ENCODE measurements at places on chromosomes 4 and X. TPM values are rescaled to one million over a fixed set of nuclear protein-coding genes. Genes with fewer than 3 reads are reported as not detected.

DNA sequence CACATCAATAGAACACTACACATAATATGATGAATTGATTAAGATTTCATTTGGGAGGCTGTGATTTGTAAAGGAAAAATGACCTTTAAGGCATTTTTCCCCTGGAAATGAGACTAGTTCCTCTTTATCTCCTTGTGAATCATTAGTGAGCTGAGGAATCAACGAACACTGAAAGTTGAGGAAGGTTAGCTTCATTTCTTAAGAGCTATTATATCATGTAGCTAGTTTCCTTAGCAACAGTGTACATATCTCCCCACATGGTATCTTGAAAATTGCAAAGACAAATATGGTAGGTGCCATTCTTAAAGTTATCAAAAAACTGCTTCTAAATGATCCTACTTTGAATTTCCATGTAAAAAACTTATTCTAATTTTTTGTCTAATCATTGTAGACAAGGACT lies 127.5 kb upstream of the NRK start:
- DNase-seq = no peak

GRCh38 chr4:1872870-1873269 lies 1.7 kb downstream of the NSD2 start:
- no peak for DNase-seq

The CD38 gene
- 0.90 TPM for polyA plus RNA-seq

GRCh38 chr4:184636897-184637296 lies 12.3 kb downstream of the CASP3 start:
- DNase-seq = no peak

The MAP9 gene
- 30.8 TPM for polyA plus RNA-seq

The TKTL1 gene
- polyA plus RNA-seq = 0.33 TPM

DNA sequence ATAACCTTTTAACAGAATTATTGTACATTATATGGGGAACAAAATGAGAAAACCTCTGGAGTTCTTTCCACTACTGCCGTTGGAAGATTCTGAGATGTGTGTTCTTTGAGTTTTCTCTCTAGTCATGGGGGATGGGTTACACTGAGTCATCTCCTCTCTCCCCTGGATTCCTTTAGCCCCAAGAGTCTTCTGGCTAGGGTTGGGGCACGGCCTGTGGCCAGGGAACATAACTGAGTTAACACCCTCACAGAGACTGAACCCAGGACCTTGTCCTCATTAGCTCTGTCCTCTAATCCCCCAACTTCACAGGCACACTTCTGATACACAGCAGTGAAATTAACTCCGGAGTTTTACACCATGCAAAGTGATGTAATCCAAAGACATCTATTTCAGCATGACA lies 142.3 kb upstream of the F9 start:
- DNase-seq = no peak

The OTC gene
- polyA plus RNA-seq = 0.49 TPM

- DNase-seq = no peak
Observed at GRCh38 chr4:121299367-121299766, 81.5 kb downstream of the QRFPR start.

DNA sequence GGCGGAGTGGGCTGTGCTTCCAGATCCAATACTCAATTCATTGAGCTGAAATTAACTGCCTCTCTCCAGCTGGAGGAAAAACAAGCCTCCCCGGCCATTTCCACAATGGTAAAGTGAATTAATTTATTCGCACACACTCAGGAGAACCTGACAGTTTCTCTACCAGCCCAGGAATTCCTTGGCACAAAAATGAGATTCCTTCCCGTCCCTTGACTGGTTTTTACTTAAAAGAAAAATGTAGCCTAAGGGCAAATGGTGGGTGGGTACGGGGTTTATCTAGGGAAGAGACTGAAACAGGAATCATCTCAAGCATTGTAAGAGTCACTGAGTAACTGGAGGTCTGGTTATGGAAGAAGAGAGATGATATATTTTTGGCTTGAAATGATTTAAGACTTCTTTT lies 102.7 kb downstream of the VCX3A start:
- DNase-seq = no peak

DNA sequence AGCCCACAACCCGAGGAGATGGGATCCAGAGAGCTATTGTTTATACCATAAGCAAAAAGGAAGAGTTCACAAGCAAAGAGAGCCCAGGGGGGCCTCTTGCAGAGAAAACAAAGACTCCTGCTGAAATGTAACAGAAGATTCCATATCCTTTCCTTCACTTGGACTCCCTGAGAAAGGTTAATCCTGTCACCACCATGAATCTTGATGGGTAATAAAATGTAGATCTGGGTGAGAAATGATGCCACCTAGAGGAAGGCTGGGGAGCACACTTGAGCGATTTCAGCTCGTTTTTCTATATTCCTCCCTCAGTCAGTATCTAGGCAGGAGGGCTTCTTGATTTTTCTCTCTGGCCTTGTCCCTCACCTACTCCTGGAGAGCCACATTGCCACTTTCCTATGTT lies 10.2 kb upstream of the KCNE5 start:
- DNase-seq = no peak

DNA sequence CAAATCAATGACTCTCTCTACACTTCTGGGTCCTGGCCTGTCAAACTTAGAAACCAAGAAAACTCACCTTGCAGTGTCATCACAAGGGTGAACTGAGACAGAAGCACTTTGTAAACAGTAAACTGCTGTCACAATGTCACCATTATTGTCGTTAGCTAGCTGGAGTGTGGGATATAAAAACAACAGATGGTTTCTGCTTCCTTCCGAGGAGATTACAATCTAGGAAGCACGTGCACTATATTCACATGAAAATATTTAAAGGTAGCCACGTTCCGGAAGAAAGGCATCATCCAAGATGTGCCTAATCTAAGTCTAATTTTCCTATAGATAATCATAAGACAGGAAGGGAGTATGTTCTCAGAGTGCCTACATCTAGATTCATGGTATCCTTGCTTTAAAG lies 64.7 kb upstream of the ACSL1 start:
- DNase-seq = no peak

- no peak for DNase-seq
Observed at GRCh38 chr4:159002950-159003349, 99.9 kb upstream of the RAPGEF2 start.

DNA sequence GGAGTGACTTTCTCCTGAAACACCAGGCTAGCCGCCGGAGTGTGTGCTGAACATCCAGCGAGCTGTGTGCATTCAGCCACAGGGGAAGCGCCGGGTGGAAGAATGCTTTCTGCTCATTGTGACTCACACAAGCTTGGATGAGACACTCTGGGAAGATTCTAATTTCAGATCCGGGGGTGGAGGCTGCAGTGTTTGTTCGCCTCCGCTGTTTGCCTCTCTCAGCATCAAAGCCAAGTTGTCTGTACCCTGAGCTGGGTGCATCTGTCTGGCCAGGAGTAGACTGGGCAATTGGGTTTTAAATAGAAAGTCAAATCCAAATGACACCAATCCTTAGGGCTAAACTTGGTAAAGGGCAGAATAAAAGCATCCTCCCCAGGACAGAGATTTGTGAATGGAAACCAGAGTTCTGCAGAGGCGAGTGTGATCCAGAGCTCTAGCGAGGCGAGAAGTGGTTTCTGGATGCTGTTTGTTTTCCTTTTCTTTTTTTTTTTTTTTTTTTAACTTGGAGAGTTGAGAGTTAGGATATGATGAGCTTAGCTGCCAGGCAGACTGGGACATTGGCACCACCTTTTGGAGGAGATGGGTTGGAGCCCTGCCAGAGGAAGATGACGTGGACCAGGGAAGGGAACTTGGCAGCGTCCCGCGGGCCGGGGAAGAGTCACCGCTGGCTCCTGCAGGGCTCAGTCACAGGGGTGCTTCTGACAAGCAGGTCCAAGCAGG lies 196.0 kb upstream of the PSAPL1 start:
- no peak for DNase-seq

The TLR8 gene
- 0.27 TPM for polyA plus RNA-seq

DNA sequence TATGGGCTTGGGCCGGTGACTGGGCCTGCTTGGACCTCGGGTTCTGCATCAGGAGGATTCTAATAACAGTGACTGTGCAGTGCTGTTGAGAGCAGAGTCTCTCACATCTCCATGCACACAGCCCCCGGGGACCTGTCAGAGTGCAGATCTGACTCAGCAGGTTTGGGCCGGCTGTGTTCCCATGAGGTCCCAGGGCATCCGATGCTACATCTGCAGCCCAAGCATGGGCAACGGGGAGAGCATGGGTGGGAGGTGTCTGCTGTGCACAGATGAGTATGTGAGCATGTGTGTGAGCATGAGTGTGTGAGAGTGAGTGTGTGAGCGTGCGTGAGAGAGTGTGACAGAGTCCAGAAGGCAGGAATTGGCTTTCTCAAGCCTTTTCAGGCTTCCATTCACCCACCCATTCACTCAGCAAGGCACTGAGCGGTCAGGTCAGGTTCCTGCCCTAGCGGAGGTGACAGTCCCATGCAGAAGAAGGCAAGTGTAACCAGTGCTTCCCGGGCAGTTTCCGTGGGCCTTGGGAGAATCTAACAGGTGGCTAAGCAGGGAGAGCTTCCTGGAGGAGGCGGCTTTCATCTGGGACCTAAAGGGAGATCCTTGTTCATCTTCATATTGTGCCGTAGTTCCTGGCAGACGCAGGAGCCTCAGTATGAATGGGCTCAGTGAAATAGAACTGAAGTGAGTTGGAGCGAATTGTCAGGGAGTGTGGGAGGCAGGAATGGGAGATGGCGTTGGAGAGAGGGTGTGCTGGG lies 62.6 kb downstream of the SORCS2 start:
- no peak for DNase-seq

The RHOXF2B gene
- not detected for polyA plus RNA-seq

GRCh38 chr4:96366632-96367031 lies 526.7 kb downstream of the PDHA2 start:
- no peak for DNase-seq

The TMEM47 gene
- 28.3 TPM for polyA plus RNA-seq

- no peak for DNase-seq
Observed at GRCh38 chrX:81238166-81238565, 36.3 kb downstream of the SH3BGRL start.

The UGT2B11 gene
- polyA plus RNA-seq = 2.2 TPM

The GK gene
- polyA plus RNA-seq = 75.1 TPM

- DNase-seq = no peak
Observed at GRCh38 chr4:40621592-40622512, 7.8 kb downstream of the RBM47 start.

DNA sequence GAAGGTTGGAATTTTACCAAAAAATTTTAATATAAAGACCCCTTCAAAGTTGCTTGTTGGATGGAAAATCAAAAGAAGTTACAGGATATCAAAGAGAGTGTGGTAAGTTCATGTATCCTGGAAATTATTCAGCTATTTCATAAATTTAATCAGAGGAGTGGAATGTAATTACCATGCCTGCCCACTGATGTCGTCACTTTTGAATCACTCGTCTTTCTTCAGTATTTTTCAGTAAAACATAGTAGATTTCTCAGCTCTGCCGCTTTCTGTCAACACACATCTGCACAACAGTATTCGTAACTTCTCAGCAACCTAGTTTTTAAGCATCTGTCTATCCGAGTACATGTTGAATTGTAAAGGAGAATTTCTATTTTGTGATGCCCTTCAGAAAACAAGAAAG lies 2163.0 kb upstream of the AGA start:
- no peak for DNase-seq

DNA sequence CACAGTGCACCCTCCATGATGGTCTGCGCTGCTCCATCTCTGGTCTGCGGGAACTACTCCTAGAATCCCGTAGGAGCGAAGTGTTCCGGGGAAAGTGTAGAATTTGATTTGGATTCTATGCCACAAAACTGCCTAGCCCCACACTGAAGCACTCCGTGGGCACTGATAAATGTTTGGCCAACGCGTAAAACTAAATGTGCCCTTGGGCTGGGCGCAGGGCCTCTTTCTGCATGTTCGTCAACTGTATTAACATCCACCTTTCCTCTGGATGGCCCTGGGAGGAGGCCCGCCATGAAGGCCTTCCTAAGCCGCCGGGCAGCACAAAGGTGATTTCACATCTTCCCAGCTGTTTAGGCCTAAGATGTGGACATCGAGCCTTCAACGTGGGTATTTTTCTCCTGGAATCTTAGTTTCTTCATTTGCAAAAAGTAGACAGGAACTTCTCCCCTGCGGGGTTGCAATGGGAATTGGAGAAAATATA lies 2.6 kb downstream of the MSX1 start:
- no peak for DNase-seq

The NSG1 gene
- 4.1 TPM for polyA plus RNA-seq

The NIPAL1 gene
- polyA plus RNA-seq = 12.2 TPM

DNA sequence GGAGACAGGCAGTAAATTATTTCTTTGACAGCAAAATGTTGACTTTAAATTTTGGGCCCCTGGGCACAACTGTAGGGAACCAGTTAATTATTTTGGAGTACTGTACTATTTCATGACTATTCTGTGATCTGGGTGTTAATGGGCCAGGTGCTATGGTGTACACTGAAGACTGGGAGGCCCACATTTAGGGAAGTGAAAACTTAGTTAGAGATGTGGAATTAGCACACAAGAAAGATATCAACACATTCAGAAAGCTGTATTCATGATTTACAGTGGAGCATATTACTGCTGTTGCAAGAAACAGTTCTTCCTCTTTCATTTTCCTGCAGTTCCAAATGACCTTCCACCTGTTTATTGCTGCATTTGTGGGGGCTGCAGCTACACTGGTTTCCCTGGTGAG lies 12.4 kb downstream of the PLP1 start:
- no peak for DNase-seq

The TENM3 gene
- polyA plus RNA-seq = 14.4 TPM

The TMSB15C gene
- 17.6 TPM for polyA plus RNA-seq

The CXCL10 gene
- polyA plus RNA-seq = 5.3 TPM

GRCh38 chrX:14501327-14501726 lies 28.0 kb upstream of the GLRA2 start:
- DNase-seq = no peak

The MAGED2 gene
- 771 TPM for polyA plus RNA-seq

DNA sequence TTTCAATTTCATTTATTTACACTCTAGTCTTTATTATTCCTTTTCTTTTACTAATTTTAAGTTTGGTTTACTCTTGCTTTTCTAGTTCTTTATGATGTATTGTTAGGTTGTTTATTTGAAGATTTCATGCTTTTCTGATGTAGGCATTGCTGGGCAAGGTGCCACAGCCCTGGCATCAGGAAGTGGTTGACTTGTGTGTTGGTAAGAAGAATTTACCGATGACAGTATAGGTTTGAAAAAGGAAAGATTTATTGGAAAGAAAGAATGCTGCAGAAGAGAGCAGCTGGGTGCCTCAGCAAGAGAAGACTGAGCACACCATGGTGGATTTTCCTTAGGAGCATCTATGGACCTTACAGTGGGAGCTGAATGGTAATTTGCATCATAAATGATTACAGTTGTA lies 153.2 kb downstream of the KLF8 start:
- DNase-seq = no peak

DNA sequence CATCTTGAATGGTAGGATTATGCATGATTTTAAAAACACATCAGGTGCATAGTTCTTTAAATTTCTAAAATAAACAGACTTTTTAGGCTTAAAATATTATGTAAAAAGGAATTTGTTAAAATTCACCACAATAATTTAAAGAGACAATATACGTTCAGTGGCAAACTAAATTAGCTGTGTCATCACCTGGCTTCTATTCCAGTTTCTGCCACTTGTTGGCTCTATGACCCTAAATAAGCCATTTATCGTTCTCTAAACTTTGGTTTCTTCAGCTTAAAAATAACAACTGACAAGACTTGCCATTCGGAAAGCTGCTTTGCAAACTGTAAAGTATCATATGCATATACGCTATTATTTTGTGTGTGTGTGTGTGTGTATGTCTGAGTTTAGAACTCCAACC lies 141.3 kb downstream of the MGST2 start:
- DNase-seq = no peak
